ENCODE measurements at places on chromosomes 4 and X. TPM values are rescaled to one million over a fixed set of nuclear protein-coding genes. Genes with fewer than 3 reads are reported as not detected.

The SSX2 gene
- not detected for polyA plus RNA-seq

The AFAP1 gene
- 4.0 TPM for polyA plus RNA-seq

The EGF gene
- polyA plus RNA-seq, result 0.10 TPM

The RASSF6 gene
- polyA plus RNA-seq, result 1.2 TPM

The CTAG2 gene
- not detected for polyA plus RNA-seq

The RNF212 gene
- 1.2 TPM for polyA plus RNA-seq

The IGSF1 gene
- polyA plus RNA-seq, result 0.14 TPM

The CDX4 gene
- not detected for polyA plus RNA-seq

The CNOT6L gene
- polyA plus RNA-seq, result 4.3 TPM

The NXF2 gene
- polyA plus RNA-seq, result not detected

The PPEF1 gene
- polyA plus RNA-seq, result not detected

The MAGEB2 gene
- not detected for polyA plus RNA-seq

The SSX7 gene
- not detected for polyA plus RNA-seq

The AKAP17A gene
- polyA plus RNA-seq, result 23.9 TPM

The CYBB gene
- 1.2 TPM for polyA plus RNA-seq

The GPC3 gene
- polyA plus RNA-seq, result 0.39 TPM

The KIAA1210 gene
- not detected for polyA plus RNA-seq

The FSTL5 gene
- polyA plus RNA-seq, result not detected

The ZDHHC9 gene
- polyA plus RNA-seq, result 4.6 TPM

The PRKG2 gene
- polyA plus RNA-seq, result 0.45 TPM

The CCDC160 gene
- polyA plus RNA-seq, result 0.29 TPM

The MTHFD2L gene
- 5.9 TPM for polyA plus RNA-seq

The MAOB gene
- polyA plus RNA-seq, result 1.6 TPM

The PHOX2B gene
- not detected for polyA plus RNA-seq

The ZNF141 gene
- 1.8 TPM for polyA plus RNA-seq

The SPANXB1 gene
- not detected for polyA plus RNA-seq

The GAGE13 gene
- not detected for polyA plus RNA-seq

The CFP gene
- polyA plus RNA-seq, result 0.77 TPM

The NUP62CL gene
- polyA plus RNA-seq, result 2.0 TPM

All from esophagus (tissue), 2 donors.